ENCODE measurements at places on chromosomes 7 and 10.

DNA sequence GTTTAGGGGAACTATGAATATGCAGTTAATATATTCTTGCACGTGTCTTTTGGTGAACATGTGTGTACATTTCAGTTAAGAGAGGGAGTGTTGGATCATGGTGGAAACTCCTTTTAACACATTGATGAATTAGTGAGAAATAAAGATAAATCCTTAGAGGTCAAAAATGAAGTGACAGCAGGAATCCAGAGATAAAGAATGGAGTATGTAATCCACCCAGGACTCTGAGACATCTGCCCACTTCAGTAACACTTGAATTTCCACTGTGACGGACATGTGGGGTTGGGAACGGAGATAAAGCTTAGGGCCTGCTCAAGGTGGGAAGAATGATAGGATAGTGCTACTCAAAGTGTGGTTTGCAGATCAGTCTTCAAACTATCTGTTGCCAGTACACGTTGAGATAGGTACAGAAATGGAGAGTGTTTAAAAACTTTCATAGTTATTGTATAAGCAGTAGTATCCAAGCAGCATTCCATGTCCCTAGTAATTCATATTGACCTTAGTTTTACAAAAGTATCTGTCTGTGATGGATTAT, 6.6 kb upstream of the RELN start:
- no peak for DNase-seq

DNA sequence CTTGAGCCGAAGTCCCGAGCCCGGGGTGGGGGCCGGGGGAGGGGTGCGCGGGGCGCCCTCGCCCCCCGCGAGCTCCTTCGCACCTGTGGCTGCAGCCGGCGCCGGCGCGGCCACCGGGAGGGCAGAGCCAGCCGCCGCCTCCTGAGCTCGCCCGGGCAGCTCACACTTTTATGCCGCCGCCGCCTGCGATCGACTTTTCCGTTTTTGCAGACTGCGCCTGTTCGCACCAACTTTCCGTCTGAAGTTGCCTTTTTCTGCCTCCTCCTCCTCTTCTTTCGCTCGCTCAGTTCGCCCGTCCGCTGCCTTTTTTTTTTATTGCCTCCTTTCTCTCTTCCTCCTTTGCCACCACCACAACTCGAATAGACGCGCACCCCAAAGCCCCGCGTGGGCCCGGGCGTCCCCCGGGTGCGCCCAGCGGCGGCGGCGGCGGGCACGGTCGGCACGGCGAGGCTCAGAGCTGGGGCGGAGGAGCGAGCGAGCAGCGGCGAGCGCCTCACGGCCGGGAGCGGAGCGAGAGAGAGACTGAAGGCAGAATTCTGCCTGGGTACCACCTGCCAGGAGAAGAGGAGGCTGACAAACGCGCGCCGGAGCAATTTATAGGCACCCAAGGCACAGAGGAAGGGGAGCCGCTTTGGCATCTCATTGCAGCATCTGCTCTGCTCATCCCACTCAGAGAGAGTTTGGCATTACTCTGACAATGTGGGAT, at the start of gene C1QL3:
Gene C1QL3, minus strand, starts transcription at position 569 of the 706 bp plus-strand sequence. CDS start 814 bp downstream, outside the sequence.
- DNase-seq: no peak

- DNase-seq: no peak
Observed at GRCh38 chr10:82575318-82575717, 700.3 kb downstream of the NRG3 start.

DNA sequence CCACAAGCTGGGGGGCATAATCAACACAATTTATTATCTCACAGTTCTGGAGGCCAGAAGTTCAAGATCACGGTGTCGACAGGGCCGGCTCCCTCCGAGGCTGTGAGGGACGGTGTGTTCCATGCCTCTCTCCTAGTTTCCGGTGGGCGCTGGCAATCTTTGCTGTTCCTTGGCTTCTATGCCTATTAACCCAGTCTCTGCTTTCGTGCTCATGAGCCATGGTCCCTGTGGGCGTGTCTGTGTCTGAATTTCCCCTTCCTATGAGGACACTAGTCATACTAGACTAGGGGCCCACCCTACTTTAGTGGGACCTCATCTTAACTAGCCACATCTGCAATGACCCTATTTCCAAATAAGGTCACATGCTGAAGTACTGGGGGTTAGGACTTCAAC, 29.4 kb downstream of the HIPK2 start:
- DNase-seq: no peak

- no peak for DNase-seq
Observed at GRCh38 chr7:22594020-22594419, 94.0 kb upstream of the STEAP1B start.

- DNase-seq: no peak
Observed at GRCh38 chr10:50528206-50528605, 95.5 kb downstream of the SGMS1 start.

GRCh38 chr10:50794490-50794889, 54.8 kb downstream of the ASAH2B start:
- DNase-seq: no peak

DNA sequence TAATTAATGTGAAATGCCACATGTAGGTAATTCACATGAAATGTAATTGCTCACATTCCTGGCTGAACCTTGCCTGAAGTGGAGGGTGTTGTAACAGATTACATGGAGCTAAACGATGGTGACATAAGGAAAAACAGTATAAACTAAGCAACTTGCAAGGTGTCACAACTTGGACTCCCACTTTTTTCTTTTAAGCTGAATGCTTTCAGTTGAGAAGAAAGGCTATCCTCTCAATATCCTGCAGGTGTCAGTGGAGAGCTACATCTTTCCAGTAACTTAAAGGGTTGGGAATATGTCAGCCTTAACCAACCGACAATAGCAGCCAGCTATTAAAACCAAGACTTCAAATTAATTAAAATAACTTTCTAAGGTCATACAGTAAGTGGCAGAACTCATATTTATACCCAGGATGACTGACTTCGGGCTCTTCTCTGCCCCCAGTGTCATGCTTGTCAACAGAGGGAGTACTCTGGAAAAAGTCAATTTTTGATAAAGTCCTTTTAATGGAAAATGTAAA, 33.7 kb downstream of the NRBF2 start:
- peak; percentile 57 for DNase-seq

- no peak for DNase-seq
Observed at GRCh38 chr10:25639646-25640045, 294.4 kb upstream of the MYO3A start.

- DNase-seq: no peak
Observed at GRCh38 chr7:90236721-90237289, 8.2 kb upstream of the CFAP69 start.

- DNase-seq: no peak
Observed at GRCh38 chr7:7178906-7179305, 3.4 kb upstream of the C1GALT1 start.

DNA sequence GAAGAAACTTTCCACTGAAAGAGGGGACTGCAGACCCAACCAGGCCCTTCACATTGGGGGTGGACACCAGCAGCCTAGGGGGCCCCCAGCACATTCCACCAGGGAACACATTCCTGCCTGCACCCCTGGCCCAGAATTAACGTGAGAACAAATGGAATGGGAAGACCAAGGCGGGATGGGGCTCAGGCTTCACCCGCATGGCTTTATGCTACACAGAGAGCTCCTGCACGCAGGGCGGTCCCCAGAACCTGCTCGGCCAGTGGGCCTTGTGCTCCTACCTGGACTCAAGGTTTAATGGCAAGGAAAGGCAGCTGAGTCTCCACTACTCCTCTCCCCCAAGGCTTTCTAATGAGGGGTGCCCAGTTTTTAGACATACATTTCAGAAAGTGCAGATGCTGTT, 146.3 kb upstream of the GPR26 start:
- no peak for DNase-seq

GRCh38 chr10:83555264-83555663, 584.0 kb upstream of the GHITM start:
- DNase-seq: no peak

DNA sequence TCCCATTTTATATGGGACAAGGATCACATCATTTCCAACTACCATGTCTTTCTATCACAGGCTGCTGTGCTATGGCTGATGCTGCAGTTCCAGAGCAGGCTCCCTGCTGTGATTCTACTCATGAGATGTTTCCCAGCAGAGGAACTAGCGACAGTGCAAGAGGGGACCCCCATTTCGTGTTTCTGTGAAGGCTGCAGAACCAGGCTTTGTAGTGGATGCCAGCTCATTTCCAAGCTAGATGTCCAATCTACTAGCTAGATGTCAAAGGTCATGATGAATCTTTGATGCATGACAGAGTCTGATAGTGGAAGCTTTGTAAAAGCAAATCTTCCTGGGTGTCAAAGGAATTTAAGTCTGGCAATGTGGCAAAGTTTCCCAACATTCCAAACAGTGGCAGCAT, 21.2 kb upstream of the MYO3A start:
- no peak for DNase-seq

- DNase-seq: no peak
Observed at GRCh38 chr10:94052866-94053791, 59.4 kb downstream of the PLCE1 start.

- DNase-seq: no peak
Observed at GRCh38 chr7:7223250-7223649, 40.9 kb downstream of the C1GALT1 start.

- DNase-seq: no peak
Observed at GRCh38 chr7:155324918-155325235, 27.2 kb downstream of the INSIG1 start.

All from Panc1 (cell line).